RKO (cell line): ENCODE measurements at places on chromosomes 12 and 14.

- DNase-seq: no peak
Measured at GRCh38 chr14:41506552-41506951, 100.1 kb upstream of the LRFN5 start.

GRCh38 chr12:113186033-113186365 is 478 bp downstream of the RITA1 start:
- peak; percentile 65 for DNase-seq

DNA sequence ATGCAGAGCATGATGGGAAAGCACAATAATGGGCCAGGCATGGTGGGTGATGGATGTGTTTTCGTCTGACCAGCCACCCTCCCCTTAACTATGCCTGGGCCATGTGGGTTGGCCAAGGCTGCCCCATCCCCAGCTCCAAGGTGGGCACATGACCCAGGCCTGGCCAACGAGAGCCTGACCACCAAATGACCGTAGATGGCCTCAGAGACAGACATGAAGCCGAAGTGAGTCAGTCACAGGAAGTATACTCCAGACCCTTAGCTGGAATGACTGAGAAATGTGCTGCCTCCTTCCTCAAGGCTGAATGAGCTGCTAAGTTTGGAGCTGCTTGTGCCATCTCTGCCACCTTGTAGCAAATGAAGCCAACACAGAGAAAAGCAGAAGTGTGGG is 233.6 kb downstream of the BCL11B start:
- peak; percentile 7 for DNase-seq

GRCh38 chr12:113142886-113143332 is 6.6 kb upstream of the CFAP73 start:
- no peak for DNase-seq

- no peak for DNase-seq
Measured at GRCh38 chr12:115375186-115375991, 691.4 kb upstream of the TBX3 start.

DNA sequence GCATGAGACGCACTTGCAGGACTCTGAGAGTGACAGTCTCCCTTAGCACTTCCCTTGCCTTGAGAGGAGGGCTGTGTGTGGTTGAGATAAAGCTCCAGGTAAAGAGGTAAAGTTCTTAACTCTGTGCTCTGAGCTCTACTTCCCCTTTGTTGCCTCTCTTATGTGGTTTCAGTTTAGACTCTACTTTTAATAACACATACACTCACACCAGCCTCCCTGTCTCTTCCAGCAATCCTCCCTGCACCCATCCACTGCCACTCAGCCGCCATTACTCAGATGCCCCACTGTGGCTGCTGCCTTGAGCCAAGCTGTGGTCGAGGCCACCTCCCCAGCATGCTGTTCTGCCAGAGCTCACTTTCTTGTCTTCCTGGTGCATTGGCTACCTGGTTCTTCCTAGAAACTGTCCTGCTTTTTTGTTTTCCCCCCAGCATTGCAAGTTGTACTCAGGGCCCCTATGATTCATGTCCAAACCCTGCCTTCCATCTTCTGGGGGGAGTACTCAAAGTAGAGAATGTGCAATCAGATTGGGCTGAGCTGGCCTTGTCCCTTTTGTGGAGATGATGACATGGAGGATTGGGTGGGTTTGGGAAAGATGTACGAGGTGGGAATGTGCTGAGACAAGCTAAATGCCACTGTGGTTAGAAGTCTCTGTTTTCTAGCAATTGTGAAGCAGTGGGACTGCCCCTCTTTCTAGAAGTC is 115.5 kb upstream of the PARP11 start:
- no peak for DNase-seq

- no peak for DNase-seq
Measured at GRCh38 chr14:96635850-96636249, 133.7 kb downstream of the PAPOLA start.

- no peak for DNase-seq
Measured at GRCh38 chr12:110203546-110203945, 77.5 kb upstream of the ATP2A2 start.

DNA sequence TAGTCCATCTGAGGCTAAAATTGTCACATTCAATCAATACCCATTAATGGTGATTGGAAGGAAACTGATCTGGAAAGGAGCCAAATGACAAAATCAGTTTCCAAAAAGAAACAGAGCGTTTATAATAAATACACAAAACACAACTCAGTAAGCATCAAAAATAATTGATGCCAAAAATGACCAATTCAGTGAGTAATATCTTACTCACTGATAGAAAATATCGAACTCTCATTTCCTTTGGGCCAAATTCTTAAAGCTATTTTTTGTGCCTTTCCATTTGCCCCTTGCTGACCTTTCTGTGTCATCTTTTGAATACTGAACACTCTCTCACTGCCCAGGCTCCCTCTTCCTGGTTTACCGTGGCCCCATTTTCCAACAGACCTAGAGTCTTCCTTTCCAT is 22.5 kb upstream of the ATP2B1 start:
- no peak for DNase-seq

DNA sequence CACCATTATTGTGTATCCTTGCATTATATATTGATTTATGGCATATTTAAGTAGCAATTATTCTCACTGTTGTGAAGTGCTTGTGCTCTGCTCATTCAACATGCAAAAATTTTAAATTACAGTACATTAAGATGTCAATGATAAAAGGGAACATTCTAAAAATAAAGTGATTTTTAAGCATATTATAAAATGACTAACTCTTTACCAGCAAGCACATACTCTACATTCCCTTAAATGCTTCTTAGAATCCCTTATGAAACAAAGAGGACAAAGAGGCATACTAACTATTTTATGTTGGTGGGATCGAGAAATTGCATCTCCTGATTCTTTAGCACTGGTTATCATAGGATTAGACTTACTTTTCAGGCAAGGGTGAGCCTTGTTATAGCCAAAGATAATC is 46.6 kb upstream of the ZDHHC17 start:
- no peak for DNase-seq

- DNase-seq: peak; percentile 80
Measured at GRCh38 chr12:45725631-45726602, 3.6 kb upstream of the ARID2 start.

DNA sequence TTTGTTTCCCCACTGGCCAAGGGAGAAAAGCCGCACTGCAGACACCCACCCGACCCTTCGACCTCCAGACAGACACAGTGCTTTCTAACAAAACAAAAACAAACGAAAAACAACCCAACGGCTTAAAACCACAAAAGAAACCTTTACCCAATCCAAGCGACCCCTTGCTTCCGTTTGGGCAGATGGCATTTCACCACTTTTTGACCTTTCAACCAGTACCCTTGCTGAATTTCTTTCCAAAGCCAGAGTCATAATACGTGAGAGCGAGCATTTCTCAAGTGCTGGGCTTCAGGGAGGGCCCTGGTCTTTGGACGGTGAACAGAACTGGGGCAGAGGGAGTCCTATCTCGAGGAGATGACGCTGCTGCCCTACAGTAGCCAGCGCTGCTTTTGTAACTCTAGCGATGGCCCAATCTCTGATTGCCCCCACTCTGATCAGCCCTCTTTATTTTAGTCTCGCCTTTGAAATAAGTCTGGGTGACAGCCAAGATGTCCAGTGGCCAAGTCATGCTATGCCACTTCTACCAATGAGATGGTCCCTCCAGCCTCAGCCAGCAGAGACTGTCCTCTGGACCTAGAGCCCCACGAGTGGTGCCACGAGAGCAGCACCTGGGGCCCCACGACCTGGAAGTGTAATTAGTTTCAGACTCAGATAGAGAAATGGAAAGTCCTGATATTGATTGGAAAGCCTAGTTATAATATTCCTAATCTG is 21.9 kb upstream of the ADIPOR2 start:
- no peak for DNase-seq

- DNase-seq: no peak
Measured at GRCh38 chr14:49417790-49418189, 168.4 kb downstream of the RPS29 start.

GRCh38 chr14:72876710-72877063 is 17.2 kb downstream of the DPF3 start:
- DNase-seq: no peak

DNA sequence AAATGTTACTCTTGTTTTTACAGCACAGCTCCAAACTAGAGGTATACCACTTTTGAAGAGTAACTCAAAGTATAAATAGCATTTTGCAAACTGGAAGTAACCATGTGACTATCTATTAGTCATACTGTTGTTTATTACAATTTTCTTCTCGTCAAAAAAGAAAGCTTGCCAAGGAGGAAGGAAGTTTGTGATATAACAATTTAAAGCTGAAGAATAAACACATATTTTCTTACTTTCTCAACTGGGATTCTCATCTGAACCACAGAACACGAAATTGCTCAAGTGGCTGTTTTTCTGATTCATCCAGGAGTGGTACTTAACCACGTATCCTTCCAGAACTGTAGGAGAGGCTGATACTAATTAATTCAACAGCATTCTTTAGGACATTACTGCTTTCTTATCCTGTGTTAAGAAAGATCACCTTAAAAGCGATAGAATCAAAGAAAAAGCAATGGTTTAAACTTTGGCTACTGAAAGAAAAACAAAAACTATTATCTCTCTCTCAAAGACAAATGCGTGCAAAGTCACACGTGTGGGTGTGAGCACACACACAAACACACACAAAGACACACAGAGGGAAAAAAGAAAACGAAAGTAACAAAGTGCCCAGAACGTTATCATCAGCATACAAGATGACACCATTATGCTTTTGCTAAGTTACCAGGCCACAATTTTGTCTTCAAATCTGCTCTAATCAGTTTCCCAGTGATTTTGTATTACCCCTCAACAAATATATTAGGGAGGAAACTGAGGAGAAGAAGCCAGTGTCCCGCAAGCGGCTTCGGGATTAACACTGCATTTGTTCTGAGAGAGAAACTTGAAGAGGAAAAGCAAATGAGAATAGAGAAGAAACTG is at the start of gene CLEC2B:
CLEC2B (minus strand) TSS at position 48 of the 855 bp plus-strand sequence.
- DNase-seq: peak; percentile 75

GRCh38 chr14:96662116-96662970 is 134.8 kb upstream of the VRK1 start:
- DNase-seq: no peak

GRCh38 chr12:56411781-56412639 is 37.2 kb downstream of the TIMELESS start:
- DNase-seq: no peak

GRCh38 chr14:98512501-98513251 is 759.3 kb downstream of the BCL11B start:
- DNase-seq: no peak
